ENCODE measurements at places on chromosomes 6 and 20.

GRCh38 chr20:39111359-39112177, 149.4 kb downstream of the DHX35 start:
- no peak for DNase-seq

GRCh38 chr20:51695574-51696303, 72.5 kb downstream of the ATP9A start:
- DNase-seq, result no peak

- DNase-seq, result no peak
These were observed 671.2 kb downstream of the EPHA7 start for GRCh38 chr6:92748131-92748530.

DNA sequence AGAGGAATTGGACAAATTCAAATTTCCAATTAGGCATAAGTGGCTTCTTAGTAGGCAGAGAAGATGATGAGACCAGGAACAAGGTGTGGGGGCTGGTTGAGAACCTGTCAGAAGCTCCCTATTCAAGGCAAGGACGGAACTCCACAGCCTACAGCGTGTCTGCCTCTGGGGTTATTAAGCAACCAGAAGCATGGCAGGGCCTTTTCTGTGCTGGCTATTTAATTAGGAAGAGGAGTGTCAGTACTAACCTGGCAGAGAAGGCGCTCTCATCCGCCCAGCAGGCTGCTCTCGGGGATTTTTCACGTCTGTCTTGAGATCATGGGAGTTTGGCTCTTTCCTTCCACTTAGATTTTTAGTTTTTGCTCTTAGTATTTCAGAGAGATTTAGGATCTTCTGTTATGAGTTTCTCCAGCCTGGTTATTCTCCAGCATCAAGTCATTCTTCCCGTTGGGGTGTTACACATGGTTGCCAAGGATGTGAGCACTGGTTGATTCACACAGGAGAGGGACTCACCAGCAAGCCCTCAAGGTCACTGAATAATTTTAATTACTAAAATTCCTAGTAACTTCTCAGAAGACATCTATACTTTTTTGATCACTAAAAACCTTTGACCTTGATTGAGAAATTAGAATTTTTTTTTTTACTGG, 23.9 kb downstream of the ADTRP start:
- no peak for DNase-seq

DNA sequence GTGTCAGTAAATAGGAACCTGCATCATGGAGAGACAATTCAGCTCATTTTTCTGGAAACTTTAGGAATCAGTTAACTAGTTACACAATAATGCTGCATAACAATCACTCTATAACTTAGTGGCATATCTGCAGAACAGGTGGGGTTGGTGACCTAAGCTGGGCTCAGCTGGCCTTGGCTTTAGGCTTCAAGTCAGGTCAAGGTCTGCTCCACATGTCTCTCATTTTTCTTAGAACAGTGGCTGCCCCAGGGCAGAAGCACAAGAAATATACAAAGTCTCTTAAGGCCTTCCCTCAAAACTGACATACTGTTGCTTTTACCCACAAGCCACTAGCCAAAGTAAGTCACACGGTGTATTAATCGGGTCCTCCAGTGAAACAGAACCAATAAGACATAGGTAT, 14.1 kb upstream of the ISM1 start:
- DNase-seq, result no peak

- DNase-seq, result no peak
These were observed 72.7 kb downstream of the IGF2R start for GRCh38 chr6:160041608-160042007.

GRCh38 chr6:52994031-52994838, 849 bp downstream of the GSTA4 start:
- no peak for DNase-seq

DNA sequence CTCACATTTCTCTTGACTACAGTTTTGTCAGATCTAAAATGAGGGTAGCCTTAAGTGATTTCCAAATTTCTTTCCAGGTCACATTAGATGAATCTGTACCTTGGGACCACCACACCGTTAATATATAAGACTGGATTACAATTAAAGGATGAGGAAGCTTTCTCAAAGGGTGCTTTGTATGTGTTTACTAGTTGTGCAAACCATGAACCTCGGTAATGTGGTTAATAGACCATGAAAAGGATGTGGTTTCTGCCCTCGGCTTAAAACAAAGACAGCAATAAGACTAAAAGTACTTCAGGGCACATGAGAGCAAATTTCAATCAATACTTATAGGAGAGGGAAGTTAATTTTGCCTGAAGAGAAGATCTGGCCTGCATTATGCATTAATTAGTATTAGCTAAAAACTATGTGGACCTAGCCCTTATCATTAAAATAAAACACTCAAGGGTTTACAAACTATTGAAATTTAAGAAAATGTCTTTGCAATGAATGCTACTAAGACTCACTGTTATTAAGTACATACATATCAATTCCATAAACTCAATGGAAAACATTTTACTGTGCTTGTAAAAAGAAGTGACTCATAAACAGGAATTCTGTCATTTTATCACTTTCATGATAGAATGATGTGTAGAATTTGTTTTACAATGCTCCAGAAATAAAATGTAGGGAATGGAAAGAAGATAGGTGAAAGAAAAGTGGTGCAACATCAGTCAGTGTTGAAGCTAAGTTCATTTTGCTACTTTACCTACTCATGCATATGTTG, 936 bp upstream of the TMX4 start:
- DNase-seq, result no peak

- peak; percentile 7 for DNase-seq
These were observed 23.0 kb downstream of the IL17F start for GRCh38 chr6:52221302-52221701.

GRCh38 chr6:134665029-134665723, 284.7 kb downstream of the ALDH8A1 start:
- DNase-seq, result no peak

- DNase-seq, result no peak
These were observed 195.9 kb upstream of the SULF2 start for GRCh38 chr20:47981222-47981621.

All from stimulated activated CD4-positive, alpha-beta T cell treated with anti-CD3 and anti-CD28 coated beads, Interleukin-4, amount 100 ng/mL, for 1 hour (primary cell).